ENCODE measurements at places on chromosomes 2 and 18.

DNA sequence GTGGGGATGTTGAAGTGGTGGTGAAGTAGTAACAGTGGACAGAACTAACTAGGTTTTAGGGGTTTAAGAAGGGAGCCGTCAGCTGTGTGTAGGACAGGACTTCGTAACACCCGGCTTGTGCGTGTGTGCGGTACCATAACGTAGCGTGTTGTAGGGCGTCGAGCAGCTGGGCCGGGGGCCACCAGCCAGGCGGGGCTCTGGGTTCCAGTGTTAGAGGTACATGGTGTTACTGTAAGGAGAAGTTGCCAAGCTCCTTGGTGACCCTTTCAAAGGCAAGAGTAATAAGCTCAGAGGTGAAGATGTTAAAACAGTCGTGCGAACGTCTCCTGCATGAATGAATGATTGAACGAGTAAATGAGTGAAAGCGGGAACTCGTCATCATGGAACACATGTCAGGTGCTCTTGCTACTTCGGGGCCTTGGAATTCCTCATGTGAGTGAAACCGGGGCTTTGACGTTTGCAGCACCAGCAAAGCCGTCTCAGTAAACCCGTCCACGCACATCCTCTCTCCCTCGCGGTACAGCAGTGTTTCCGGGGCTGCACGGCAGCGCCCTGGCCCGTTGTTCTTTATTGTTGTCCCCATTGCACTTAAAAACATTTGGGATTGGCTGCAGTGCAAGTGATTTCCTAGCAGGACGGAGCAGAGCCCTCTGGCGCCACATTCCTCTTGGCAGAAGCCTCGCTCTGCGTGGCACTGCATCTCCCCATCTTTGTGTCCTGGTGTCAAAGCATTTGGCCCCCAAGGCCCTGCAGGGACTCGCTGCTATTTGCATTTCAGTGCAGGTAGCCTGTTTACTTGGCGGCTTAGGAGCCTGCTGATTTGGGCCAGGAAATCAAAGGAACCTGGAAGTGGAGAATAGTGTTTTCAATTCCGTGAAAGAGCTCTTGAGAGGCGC lies 115.0 kb downstream of the GBX2 start:
- DNase-seq = no peak

DNA sequence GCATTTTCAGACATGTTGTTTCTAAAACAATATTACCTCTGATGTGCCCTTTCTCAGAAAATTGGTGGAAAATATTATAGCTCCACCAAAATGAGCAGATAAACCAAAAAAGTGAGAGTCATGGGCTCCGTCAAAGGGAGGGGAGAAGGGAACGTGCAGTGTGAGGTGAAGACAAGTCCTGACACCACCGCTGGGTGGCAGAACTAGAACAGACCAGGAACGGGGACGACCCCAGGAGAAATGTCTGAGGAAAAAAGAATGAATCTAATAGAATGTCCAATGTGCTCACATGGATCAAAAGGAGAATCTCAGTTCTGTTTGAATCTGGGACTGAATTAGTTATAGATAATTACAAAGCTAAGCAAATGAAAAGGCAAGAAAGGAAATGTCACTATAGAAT lies 22.6 kb upstream of the BCL2 start:
- DNase-seq = no peak

GRCh38 chr2:66866331-66867062 lies 431.6 kb downstream of the MEIS1 start:
- no peak for DNase-seq

DNA sequence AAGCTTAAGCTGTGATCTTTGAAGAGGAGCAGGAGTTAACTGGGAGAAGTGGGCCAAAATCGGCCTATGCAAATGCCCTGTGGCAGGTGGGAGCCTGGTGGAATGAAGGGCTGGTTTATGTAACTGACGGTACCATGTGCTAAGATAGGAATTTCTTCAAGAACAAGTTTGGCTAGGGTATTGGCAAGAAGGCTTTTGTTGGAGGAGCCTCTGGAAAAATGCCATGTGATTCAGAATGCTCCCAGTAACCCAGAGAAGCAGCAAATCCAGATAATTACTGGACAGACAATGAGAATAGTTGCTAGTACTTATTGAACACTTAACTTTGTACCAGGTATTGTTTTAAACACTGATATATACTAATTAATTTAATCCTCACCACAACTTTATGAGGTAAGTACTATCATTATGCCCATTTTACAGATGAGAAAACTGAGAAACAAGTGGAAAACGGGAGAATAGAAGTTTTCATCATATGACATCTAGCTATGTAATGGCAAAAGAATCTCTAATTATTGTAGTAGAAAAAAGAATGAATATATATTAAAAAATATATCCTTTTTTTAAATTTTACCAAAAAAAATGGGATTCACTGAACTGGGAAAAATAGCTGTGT lies 9.1 kb upstream of the FAM124B start:
- no peak for DNase-seq

GRCh38 chr2:25250331-25251070 lies 82.1 kb upstream of the POMC start:
- no peak for DNase-seq

DNA sequence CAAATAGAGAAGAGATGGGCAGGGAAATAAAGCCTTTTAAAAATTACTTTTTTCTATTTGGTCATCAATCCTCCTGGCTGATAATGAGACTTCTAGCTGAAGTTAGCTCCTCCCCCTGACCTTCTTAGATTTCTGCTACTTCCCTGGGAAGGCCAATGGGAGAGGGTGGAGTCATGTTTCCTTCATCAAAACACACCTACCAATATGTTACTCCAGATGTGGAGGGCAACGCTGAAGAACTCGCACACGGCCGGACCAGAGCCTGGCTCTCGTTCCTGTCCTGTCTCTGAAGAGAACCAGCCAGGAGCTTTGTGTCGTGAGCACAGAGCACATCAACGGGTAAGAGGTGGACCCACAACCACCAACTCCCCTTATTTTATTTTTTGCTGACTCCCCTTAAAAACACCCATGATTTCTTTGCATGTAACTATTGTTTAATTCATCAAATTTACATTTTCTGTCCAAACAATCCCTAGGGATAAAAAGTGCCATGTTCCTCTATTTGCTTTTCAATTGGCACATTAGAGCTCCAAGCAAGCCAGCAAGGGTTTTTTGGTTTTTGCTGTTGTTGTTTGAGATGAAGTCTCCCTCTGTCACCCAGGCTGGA lies 94.9 kb downstream of the ADD2 start:
- DNase-seq = no peak

DNA sequence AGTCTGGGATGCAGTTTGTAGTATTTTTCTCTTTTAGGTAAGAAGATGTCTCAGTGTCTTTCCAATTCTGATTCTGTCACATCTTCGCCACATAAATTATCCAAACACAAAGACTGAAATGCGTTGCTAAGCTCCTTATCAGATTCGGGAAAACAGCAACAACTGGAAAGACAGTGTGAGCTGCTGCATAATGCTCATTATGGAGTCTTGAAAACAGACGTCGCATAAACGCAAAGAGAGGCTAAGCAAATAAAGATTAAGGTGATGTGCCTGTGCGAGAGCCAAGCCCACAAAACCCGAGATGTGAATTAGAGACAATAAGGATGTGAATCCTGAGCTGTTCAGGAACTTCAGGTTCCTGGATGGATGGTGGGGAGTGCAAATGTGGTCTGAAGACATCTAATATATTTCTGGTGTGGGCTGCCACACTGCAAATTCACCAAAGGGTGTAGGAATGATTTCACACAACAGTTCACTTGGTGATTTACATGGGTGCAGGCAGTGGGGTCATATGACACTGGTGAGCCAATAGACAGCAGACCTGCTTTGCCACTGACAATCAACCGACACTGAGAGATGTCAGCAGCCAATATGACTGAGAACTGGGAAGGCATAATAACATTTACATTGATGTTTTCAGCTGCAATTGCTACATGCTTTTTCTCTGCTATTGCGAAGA lies 195.8 kb downstream of the MTX2 start:
- DNase-seq = no peak

- DNase-seq = no peak
These were observed 14.6 kb upstream of the SEMA4C start for GRCh38 chr2:96884299-96885094.

DNA sequence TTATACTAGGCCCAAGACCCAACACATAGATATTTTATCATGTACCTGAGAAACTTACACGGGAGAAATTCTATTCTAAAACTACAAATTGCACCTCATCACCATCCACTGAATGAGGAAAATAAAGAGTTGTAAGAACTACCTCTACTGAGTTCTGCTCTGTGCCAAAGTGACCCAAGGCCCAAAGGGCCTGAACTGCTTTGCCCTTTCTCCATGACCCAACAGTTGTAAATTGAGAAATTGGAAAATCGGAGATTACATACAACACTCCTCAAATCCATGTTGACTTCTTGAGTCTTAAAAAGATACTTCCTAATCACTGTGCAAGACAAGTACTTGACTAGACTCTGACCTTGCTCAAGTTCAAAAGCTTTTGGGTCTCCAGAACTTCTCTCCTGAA lies 8.8 kb downstream of the NR4A2 start:
- no peak for DNase-seq

- DNase-seq = no peak
These were observed 132.9 kb upstream of the MSH6 start for GRCh38 chr2:47650001-47650535.

Measured in effector CD8-positive, alpha-beta T cell (primary cell).